NCI-H526 (cell line): ENCODE measurements at places on chromosomes 1 and 21.
A peak's percentile ranks its signal among the peaks of the same experiment; 100 is the strongest.

GRCh38 chr1:151159373-151159772, 2.9 kb downstream of the TNFAIP8L2 start:
- no peak for DNase-seq

GRCh38 chr1:64915381-64916274, 50.7 kb downstream of the JAK1 start:
- DNase-seq = peak; percentile 75

DNA sequence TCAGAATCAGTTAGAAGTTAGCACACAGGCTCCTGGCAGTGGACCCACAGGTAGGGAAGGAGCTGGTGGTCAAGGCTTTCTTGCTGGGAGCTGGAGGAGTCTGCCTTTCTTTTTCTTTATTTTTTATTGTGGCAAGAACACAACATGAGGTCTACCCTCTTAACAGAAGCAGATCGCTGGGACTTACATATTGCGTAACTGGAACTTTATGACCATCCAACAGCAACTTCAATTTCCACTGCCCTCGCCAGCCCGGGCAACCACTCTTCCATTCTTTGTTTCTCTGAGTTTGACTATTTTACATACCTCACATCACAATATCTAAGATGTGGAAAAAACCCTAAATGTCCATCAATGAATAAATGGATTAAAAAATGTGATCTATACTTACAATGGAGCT, 147.8 kb upstream of the AJAP1 start:
- DNase-seq = no peak

DNA sequence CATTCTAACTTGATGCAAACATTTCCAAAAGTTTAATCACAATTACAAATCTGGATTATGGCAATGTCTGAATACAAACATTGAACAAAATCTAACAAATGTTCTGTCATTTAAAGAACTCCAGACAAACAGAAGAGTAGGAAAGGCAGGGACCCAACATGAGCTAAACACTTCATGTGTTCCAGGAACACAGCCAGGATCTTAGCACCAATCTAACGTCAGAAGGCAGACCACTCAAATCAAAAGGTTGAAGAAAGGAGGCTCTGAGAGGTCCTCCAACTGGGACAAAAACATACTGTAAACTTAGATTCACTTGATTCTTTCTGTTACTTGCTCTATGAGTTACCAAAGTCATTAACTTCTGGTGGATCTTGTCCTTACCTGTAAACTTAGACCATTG, 374.0 kb downstream of the NEGR1 start:
- DNase-seq = no peak

GRCh38 chr1:58401991-58402390, 144.5 kb downstream of the OMA1 start:
- DNase-seq = no peak

DNA sequence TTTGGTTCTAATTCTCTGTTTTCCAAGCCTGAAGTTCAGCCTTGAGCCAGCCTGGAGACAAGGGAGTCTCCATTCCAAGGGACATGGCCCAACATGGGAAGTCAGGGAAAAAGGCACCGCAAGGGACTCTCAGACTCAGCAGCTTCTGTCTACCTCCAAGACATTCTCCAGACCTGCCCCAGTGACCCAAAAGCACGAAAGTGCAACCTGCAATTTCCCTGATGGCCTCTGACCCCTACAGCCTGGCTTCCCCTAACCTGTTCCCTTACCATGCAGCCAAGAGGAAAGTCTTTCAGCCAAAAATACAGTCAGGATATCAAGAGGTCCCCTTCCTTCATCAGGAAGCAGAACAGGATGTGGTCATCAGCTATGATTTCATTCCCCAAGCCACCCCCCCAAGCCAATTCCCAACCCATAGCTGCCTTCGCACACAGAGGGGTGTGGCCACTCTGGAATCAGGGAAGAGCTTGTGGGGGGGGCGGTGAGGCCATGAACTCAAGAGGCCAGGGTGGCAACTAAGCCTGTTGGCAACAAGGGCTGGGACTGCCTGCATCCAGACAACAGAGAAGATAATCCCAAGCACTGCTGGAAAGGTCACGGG, 59.2 kb downstream of the TIAM1 start:
- no peak for DNase-seq

GRCh38 chr1:229411434-229412055, 22.3 kb downstream of the ACTA1 start:
- DNase-seq = no peak

- DNase-seq = no peak
These were observed 4.8 kb upstream of the ANKRD65 start for GRCh38 chr1:1425753-1426495.

DNA sequence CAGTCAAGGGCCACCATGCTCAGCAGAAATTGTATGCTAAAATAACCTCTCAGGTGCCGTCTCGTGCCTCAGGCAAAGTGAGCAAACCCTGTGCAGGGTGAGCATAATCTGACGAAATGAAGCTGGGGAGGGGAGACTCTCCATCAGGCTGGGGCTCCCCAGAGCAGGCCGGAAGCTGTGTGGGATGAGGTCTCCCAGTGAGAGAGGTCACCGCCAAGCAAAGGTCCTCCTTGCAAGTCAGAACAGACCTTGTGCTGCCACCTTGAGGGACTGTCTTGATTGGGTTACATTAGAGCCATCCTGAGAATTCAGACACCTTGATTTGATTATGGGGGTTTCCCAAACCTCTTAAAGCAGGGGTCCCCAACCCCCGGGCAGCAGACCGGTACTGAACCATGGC, 64.2 kb downstream of the ZNF684 start:
- DNase-seq = no peak

GRCh38 chr1:232142403-232143314, 487.3 kb downstream of the SIPA1L2 start:
- no peak for DNase-seq

GRCh38 chr1:113247782-113248181, 142.5 kb upstream of the MAGI3 start:
- no peak for DNase-seq

DNA sequence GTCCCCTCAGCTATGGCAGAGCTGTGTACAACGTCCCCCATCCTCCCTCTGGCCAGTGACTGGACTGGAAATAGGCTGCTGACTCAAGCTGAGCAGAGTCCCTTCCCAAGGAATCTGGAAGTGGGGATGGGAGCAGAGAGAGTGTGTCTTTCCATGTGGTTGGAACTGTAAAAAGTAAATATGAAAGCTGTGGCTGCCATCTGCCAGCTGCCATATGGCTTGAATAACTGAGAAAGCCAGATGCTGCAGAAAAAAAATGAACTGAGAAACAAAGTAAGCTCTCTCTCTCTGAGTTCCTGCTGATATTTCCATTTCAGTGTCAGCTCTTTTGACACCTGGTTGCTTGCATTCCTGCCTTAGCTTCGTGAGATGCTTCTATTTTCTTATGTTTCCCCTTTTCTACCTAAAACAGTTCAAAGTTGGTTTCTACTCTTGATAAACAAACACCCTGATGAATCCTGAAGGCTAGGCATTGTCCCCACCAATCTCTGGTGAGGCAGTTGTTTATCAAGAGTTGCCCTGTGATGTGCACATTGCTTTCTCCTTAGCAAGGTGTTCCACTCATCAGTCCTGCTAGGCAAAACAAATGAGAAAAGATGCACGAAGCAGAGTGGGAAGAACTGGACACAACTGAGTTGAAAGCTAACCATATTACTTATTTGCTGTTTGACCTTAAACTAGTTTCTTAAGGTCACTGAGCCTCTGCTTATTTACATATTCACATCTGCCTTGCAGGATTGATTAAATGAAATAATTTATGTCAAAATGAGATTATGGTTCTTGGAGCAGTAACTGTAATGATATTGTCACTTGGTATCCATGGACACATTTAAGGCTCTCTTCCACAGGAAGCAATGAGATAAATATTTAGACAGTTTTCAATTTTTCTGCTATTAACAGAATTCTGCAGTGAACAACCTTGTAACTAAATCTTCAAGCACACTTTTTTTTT, 16.6 kb upstream of the DR1 start:
- DNase-seq = no peak

DNA sequence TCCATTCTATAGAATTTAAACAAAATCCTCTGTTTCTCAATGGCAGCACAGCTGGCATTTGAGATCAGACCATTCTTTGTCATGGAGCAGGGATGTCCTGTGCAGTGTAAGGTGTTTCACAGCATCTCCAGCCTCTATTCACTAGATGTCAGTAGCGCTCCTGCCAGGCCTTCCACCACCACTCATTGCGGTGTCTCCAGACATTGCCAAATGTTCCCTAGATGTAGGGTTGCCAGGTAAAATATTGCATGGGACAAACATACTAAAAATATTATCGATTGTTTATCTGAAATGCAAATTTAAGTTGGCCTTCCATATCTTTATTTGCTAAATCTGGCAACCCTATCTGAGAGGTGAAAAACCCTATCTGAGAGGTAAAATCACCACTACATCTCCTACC, 11.7 kb downstream of the ITLN2 start:
- peak; percentile 20 for DNase-seq

DNA sequence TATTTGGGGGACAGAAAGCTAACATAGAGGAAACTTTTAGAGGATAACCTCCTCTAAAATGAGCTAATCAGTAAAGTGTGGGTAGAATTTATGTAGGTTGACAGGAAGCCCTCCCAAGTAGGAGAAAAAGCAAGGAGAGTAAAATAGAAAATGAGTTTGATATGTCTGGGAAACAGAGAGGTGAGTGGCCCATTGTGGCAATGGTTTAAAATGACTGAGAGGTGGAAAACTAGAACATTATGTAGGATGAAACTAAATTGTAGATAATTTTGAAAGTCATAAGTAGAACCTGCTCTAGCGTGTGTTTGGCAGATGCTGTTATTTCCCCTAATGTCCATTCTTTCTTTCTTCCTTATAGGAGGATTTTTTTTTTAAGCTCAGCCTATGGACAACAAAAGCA, 8.5 kb upstream of the LPGAT1 start:
- no peak for DNase-seq

DNA sequence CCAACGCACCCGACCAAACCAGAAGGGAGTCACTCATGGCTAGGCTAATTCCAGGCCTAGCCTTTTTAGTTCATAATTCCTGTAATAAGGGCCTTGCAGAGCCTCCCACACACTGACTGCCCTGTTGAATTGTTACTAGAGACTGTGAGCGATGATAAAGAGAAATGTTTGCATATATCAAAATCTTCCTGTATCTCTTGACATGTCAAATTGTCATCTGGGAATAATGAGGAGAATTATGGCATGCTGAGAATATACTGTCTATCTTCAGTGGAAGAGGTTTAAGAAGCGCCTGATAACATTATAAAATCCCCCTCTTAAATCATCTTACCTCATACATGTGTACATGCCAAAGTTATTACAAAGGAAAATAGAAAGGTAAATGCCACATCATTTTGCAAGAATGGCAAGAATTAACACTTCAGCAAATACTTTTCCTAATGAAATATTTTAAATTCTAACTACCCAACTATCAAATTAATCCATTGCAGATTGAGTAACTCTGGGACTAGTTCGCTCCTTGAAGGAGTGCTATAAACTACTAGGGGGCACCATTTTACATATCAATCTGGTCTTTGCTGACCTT, 144.1 kb downstream of the CENPF start:
- DNase-seq = no peak

- DNase-seq = no peak
These were observed 240.6 kb downstream of the PTBP2 start for GRCh38 chr1:96962216-96962615.

DNA sequence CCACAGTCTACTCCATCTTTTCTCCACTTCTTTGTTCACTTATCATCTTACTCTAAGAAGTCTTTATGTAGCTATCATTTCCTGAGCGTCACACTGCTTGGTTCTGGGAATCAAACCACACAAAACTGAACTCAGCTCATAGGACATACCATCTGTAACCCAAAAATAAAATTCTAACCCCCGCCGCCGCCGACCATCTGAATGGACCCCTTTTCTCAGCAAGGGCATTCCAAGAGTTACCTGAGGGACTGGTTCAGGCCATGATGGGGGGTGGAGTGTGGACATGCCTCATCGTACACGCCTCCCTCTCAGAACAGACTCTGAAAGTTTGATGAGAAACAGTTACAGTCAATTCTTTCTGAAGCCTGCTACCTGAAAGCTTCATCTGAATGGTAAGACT, 12.6 kb upstream of the CHI3L2 start:
- no peak for DNase-seq

GRCh38 chr1:206495493-206496046, 11.8 kb upstream of the RASSF5 start:
- DNase-seq = peak; percentile 27

GRCh38 chr21:39097335-39097861, 85.9 kb downstream of the PSMG1 start:
- no peak for DNase-seq

DNA sequence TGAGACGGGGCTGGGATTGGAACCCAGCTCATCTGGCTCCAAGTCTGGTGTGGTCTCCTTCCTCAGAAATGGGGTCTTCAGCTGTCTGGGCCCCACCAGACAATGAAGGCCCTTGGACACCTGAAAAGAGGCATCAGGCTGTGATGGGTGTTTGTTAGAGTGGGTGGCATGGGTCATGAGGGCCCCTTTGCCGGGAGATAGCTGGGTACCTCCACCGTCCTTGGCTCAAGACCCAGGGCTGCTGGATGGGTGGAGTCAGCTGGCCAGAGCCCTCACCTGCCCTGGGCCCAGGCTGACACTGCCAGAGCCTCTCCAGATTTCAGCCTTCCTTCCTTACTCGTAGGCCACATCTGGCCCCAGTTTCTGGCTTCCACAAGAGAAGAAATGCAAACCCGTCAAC, 13.4 kb upstream of the TTC22 start:
- no peak for DNase-seq

- DNase-seq = no peak
These were observed 38.2 kb downstream of the PAX7 start for GRCh38 chr1:18668750-18669404.

GRCh38 chr1:101595881-101596374, 359.1 kb downstream of the S1PR1 start:
- no peak for DNase-seq

DNA sequence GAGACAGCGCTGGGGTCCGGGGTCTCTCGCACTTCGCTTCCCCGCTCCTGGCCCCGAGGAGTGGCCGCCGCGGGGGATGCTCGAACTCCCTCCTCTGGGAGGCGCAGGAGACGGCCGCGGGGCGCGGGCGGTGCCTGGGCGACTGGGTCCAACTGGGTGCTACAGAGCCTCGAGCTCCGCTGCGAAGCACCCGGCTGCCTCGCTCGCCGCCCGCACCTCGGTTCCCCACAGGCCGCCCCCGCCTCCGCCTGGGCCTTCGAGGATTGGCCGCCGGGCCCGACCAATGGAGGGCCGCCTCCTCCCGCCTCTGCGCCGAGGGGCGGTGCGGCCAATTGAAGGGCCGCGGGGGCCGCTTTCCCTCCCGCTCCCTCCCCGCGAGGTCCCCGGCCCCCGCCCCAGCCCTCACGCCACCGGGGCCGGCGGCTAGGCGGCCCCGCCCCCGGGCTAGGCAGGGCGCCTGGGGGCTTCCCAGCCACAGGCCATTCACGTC, at the start of gene CNN3:
CNN3 (minus strand) TSS at position 196 of the 490 bp plus-strand sequence. CDS start 216 bp downstream, outside the sequence.
- DNase-seq = peak; percentile 97
